Fibroblast of skin of scalp (primary cell): ENCODE measurements at places on chromosomes 7 and 10.

DNA sequence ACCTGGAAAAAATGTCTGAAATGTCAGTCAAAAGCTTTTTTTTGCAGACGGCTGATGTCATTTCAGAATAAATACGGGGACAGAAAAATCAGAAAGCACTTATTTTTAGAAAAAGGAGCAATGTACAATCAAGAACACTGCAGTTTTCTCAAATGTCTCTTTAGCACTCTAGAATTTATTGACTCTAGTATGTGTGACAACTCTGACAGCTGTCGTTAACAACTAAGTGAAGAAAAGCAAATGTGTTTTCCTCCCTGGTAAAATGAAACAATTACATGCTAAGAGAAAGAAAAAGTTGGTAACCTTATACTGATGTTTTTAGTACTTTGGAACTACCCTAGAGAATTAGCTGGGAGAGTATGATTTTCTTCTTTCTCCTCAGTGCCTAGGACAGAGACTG, 497.4 kb downstream of the GRM8 start:
- DNase-seq = no peak

DNA sequence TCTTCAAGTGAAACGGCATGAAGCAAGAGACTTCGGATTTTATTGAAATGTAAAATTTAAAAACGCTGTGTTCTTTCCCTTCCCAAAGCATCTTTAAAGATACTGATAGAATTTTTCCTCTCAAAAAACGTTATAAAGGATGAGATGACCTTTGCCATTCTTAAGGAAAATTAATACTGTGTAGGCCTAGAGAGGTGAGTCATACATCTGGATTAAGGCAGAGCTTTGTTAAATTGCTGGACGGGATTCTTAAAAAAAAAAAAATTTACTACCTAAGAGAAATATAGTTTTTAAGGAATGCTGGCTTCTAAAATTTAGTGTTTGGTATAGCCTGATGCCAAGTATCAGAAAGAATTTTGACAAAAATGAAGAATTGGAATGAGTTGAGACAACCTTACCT, 6.3 kb upstream of the HBP1 start:
- DNase-seq = no peak

- no peak for DNase-seq
Observed at GRCh38 chr7:86328801-86329433, 314.8 kb upstream of the GRM3 start.

DNA sequence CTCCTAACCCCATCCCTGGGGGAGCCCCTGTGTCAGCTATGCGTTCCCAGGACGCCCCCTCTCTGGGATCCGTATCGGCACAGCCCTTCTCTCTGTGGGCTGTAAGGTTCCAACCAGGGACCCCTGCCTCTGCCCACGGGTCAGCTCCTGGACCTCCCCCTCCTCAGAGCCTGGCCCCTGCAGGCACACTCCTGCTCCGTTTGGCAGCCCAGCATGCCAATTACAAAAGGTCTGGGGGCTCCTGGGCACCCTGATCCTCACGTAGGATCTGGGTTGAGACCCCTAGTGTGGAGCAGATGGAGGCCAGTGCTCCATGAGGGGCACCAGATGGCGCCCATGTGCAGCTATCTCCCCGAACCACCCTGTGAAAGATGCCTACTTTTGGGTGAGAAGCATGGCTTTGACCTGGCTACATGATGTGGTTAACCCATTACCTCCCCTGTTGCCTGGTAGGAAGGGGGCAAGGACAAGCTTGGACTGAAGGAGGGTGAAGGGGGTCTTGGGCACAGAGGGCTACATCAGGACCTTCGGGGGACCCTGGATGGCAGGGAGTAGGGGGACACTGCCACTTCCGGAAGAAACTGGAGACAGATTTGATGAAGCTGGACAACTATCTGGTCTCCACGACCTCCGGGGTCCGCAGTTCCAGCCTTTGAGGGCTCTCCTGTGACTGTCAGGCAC, 9.0 kb downstream of the TACR2 start:
- no peak for DNase-seq

DNA sequence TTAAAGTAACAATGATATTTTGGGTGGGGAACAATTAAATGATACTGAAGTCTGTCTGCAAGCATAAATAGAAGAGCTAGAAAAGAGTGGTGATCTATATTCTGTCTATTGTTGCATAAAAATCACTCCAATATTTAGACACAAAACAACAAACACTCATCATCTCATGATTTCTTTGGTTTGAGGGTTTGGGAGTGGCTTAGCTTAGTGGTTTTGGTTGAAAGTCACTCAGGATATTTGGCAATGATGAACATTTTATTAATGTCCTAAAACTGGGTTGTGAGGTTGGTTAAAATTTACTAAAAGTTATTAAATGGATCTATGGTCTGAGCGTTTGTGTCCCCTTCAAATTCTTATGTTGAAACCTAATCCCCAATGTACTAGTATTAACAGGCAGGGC, 54.7 kb upstream of the EGFR start:
- no peak for DNase-seq

GRCh38 chr10:78934532-78934898, 134.3 kb upstream of the ZMIZ1 start:
- peak; percentile 86 for DNase-seq

DNA sequence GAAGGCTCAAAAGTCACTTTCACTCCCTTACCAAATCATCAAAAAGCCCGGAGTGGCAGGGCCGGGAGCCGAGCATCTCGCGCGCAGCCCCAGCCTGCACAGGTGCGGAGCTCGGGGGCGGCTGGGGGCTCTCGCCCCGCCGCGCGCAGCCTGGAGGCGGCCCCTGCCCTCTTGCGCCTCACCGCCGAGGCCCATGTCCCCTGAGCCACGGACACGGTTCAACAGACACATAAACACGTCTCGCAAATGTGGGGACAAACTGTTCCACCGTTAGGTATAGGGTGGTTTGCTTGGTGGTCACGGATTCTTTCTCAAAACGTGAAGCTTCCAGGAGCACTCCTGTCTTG, 700 bp downstream of the GSAP start:
- no peak for DNase-seq

DNA sequence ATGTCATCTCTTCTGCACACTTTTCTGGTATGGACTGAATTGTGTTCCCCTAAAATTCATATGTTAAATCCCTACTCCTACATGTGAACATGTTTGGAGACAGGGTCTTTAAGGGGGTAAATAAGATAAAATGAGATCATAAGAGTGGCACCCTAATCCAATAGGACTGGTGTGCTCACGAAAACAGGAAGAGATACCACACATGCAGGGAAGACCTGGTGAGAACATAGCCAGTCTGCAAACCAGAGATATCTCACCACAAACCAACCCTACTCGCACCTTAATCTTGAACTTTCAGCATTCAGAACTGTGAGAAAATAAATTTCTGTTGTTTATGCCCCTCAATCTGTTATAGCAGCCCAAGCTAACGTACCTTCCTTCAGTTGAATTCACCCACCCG, 51.8 kb downstream of the VWDE start:
- no peak for DNase-seq

- DNase-seq = no peak
Observed at GRCh38 chr7:85749696-85750453, 563.0 kb upstream of the SEMA3D start.

DNA sequence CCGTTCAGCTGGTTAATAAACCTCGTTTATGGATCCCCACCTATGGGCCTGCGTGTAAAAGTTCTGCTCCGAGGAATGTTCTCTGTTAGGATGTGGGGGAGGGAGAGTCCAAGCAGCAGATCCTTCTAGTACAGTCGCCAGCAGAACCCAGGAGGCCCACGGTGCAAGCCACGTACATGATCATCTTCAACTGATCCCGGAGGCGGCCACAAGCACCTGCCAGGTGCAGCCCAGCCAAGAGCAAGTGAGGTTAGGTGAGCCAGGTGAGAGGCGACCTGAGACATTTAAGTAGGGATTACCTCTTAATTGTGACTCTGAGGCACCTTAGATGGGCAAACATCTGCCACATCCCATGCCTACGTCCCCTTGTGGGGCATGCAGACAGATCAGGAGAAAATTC, 18.0 kb upstream of the FGFR2 start:
- DNase-seq = no peak

GRCh38 chr7:149867762-149868622, 5.8 kb upstream of the ATP6V0E2 start:
- no peak for DNase-seq

DNA sequence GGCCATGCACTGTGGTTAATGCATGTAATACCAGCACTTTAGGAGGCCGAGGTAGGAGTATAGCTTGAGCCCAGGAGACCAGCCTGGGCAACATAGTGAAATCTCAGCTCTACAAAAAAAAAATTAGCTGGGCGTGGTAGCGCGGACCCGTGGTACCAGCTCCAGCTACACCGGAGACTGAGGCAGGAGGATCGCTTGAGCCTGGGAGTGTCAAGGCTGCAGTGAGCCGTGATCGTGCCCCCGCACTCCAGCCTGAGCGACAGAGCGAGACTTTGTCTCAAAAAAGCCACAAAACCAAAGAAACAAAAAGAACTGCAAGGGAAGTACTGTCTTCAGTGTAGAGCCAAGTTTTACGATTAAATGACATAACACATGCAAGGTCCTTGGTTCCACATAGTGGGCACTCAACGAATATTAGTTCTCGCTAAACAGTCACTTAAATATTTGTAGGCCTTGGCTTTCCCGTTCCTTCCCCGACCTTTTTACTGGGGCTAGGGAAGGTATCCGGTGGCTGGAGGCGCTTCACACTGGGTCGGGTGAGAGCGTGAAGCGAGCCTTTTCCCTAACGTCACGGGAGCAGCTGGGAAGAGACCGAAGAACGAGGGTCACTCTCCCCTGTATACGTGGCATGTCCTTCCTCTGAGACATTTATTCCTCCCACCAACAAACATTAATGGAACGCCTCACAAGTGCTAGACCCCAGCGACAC, 993 bp upstream of the SND1 start:
- DNase-seq = no peak

GRCh38 chr7:29989257-29989995, at the start of gene SCRN1:
Gene SCRN1 (minus strand): TSS chr7:29989801. CDS start chr7:29969067, 20,734 bp downstream.
- peak; percentile 60 for DNase-seq

GRCh38 chr7:125568799-125569198, 639.2 kb upstream of the POT1 start:
- no peak for DNase-seq

DNA sequence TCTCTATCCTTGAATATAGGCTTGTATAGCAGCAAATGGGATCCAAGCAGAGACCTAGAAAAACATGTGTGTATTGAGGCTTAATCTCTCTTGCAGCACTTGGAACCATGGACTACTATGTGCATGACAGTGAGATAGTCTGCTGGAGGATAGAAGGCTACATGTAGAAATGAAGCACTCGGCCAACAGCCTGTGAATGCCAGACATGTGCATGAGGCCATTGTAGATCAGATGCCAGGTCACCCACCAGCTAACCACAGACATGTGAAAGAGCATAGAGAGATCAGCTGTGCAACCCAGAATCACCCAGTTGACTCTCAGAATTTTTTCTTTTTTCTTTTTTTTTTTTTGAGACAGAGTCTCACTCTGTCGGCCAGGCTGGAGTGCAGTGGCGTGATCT, 90.9 kb downstream of the NT5C2 start:
- DNase-seq = no peak

GRCh38 chr10:93300288-93300917, 181.7 kb downstream of the MYOF start:
- no peak for DNase-seq

GRCh38 chr10:78529262-78529661, 495.6 kb downstream of the RPS24 start:
- no peak for DNase-seq

DNA sequence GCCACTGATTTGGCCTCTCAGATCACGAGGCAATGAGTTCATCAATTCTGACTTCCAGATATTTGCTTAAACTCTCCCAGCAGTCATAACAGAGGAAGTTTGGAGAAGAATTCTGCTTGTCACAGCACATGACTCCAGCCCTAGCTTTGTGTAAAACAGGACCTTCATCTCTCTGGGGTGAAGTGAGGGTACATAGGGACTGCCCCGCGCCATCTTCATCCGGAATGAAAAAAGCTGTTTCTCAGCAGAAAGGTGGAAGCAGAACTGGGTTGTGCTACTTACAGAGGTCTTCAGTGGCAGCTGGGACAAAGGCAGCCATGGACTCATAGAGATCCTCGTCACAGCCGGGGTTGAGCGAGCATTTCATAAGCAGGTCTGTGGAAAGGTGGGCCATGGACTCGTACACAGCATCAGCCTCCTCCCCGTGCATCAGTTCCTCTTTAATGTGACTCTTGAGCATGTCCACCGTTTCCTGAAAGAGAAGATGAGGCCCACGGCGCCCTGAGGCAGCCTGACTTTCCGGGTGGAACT, 58.4 kb upstream of the TM9SF3 start:
- DNase-seq = no peak

- DNase-seq = no peak
Observed at GRCh38 chr10:6053303-6053702, 8.9 kb downstream of the IL2RA start.

DNA sequence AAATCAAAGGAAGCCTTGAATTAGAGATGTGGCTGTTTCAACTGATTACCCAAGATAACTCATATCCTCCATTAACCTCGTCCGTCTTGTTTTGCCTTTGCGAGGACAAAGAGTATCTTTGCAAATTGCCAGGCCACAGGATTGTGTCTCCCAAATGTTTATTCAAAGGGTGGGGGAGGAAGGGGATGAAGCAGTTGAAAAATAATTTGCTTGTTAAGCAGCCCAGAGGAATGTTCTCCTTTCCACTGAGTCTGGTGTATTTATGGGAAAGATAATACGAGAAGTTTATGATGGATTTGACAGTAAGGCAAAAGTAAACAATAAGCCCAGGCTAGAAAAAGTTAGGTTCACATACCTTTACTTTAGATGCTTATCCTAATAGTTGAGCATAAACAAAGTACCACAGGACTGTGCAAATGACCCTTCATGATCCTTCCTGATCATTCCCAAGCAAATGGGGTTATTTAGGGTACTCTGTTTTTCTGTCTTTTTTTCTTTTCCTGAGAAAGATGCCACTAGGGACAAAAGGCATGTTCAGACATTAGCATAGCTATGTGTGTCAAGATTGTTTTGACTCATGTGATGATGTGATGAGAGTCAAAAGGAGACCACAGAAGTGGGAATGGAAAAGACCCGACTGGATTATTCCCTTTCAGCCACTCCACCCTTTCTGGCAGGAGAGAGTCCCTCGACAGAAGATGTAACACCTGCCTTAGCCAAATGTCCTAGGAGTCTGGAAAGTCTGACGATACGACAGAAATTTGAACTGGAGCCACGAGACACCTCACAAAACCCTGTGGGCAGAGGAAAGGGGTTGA, 243.0 kb upstream of the GLI3 start:
- DNase-seq = peak; percentile 76

GRCh38 chr10:79055892-79056291, 12.9 kb upstream of the ZMIZ1 start:
- DNase-seq = no peak

- peak; percentile 81 for DNase-seq
Observed at GRCh38 chr7:117041007-117041406, 87.7 kb downstream of the ST7 start.

- DNase-seq = no peak
Observed at GRCh38 chr10:614790-615582, 74.5 kb downstream of the DIP2C start.

DNA sequence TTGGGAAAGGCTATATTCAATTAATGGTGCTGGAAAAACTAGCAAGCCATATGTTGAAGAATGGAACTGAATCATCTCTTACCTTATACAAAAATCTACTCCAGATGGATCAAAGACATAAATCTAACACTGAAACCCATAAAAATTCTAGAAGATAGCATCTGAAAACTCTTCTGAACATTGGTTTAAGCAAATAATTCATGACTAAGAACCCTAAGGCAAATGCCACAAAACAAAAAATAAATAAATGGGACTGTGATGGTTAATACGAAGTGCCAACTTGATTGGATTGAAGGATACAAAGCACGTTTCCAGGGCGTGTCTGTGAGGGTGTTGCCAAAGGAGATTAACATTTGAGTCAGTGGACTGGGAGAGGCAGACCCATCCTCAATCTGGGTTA, 1130.0 kb downstream of the DNAJB9 start:
- DNase-seq = no peak

- DNase-seq = peak; percentile 1
Observed at GRCh38 chr10:21860718-21861117, 142.8 kb downstream of the DNAJC1 start.
